Upper lobe of right lung (tissue), 1 donor: ENCODE measurements at places on chromosomes 12 and 14.

DNA sequence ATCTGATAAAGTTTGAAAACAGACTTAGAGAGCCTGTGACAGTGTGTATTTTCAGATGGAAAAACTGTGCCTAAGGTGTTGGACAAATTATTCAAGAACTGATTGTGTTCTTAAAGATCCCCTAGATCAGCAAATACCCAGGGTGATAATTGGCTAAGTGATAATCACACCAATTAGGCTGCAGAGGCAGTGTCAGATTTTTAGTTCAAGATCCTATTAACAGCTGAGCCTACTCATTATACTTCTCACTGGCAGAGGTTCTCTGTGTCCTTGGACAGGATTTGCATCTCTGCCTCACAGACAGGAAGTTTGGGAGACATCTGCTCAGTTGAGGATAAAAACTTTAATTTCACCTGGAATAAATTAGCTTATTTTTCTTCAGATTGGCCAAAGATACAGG, 4.3 kb upstream of the FGD4 start:
- no peak for DNase-seq

DNA sequence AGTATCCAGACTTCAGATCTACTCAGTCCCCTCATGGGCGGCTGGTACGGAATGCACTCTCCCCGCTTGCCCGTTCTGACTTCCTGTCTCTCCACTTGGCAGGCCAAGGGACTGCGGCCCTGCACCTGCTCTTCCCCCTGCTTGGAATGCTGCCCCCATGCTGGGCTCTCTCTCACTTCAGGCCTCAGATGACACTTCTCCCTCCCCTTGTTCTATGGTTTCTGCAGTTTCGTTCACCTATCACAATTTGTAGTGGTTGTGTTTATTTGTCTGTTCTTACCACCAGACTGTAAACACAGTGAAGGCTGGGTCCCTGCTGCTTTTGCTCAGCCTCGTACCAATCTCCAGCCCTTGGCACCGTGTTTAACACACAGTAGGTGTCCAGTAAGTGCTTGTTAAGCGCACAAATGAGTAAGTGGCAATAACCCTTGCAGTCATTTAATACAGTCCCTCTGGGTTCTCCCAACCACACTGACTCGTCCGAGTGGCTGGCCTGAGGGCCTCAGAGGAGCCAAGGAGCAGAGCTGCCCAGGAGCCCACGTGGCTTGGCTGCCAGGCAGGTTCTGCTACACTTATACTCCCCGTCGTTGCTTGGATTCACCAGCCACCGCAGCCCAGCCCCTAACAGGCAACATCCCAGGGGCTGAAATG, 11.8 kb downstream of the SLC6A12 start:
- DNase-seq: peak; percentile 84

DNA sequence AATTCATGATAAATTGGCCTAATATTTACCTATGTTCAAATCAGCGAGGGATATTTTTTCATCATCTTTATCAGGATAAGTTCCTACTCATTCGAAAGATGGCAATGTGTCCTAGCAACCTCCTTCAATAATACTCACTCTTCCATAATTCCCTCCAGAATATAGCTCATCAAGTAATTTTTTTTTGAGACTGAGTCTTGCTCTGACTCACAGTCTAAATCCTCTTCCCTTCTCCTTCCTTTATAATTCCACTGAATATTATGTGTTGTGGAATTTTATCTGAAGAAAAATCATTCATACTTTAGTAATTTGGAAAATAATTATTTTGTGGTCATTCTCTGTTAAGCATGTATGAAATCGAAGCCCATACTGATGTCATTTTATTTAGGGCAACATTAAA, 663.8 kb downstream of the FLRT2 start:
- no peak for DNase-seq

DNA sequence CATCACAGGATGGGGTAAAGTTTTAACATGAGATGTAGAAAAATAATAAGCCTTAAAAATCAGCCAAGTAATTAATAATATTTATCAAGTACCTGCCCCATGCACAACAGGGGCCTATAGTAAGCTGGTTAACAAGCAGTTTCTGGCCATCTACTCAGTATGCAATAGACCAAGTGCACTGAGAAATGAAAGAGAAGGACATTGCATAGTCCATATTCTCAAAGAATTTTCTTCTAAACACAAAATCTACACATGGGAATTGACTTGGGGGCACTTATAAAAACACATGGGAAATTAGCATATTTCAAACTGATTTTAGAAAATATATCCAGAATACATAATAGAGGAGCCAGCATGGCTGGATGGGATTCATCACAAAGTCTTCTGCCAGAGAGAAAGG, 109.5 kb downstream of the DIO2 start:
- DNase-seq: no peak

- DNase-seq: no peak
These were observed 16.8 kb downstream of the ERO1A start for GRCh38 chr14:52678591-52678990.

- DNase-seq: no peak
These were observed 307.3 kb downstream of the CEP128 start for GRCh38 chr14:80634106-80634758.

GRCh38 chr14:80772504-80772903, 169.0 kb downstream of the CEP128 start:
- no peak for DNase-seq

GRCh38 chr14:50047274-50047676, 69.1 kb downstream of the VCPKMT start:
- DNase-seq: no peak

- DNase-seq: no peak
These were observed 118.5 kb upstream of the NPAS3 start for GRCh38 chr14:32820181-32820580.

DNA sequence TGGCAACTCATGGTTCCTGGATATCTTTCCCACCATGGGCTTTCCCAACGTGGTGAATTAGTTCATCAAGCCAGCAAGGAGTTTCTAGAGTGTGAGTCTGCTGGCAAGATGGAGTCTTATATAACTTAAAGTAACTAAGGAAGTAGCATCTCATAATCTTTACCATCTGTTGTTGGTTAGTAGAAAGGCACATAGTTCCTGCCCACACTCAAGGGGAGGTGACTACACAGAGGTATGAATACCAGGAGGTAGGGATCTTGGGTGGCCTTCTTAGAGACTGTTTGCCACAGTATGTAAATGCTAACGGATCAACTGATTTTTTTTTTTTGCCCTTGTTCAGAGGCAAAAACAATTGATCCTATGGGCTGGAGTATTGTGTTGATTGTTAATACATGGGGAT, 446.9 kb downstream of the ATP23 start:
- no peak for DNase-seq

GRCh38 chr12:49109641-49110463, 795 bp downstream of the LMBR1L start:
- DNase-seq: no peak

DNA sequence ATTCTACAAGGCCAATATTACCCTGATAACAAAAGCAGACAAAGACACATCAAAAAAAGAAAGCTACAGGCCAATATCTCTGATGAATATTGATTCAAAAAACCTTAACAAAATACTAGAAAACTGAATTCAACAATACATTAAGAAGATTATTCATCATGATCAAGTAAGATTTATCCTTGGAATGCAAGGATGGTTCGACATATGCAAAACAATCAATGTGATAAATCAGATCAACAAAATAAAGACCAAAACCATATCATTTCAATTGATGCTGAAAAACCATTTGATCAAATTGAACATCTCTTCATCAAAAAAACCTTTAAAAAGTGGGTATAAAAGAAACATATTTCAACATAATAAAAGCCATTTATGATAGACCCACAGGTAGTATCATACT, 117.3 kb downstream of the CPNE8 start:
- no peak for DNase-seq

DNA sequence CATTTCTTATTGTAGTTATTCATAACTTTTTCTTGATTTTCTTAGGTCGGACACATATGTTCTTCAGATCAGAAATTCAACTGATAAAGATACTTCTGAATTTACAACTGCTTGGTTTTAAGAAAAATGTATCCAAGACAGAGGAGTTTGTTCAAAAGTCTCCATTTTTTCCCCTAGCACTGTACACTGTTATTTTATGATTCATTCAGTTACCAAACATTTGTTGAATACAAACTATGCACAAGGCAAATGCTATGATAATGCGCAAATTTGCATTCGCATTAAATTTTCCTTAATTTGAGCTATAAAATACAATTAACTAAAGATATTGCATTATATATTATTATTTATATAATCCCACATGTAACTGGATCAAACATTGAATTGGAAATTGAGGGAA, 10.1 kb upstream of the PLEKHA5 start:
- no peak for DNase-seq

GRCh38 chr12:77402716-77403115, 337.3 kb upstream of the E2F7 start:
- no peak for DNase-seq

GRCh38 chr12:93704122-93704521, 26.9 kb downstream of the CRADD start:
- DNase-seq: no peak

GRCh38 chr12:64780132-64780530, 20.9 kb upstream of the GNS start:
- DNase-seq: no peak

DNA sequence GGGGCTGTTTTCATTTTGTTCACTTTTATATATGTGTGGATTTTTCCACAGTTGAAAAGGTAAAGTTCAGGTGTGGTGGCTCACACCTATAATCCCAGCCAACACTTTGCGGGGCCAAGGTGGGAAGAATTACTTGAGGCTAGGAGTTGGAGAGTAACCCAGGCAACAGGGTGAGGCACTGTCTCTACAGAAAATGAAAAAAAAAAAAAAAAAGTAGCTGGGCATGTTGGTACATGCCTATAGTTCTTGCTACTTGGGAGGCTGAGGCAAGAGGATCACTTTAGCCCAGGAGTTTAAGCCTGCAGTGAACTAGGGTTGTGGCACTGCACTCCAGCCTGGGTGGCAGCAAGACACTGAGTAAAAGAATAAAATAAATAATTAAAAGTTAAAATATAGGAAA, 326.5 kb downstream of the NAV3 start:
- DNase-seq: no peak

GRCh38 chr12:65907513-65907912, 83.2 kb downstream of the HMGA2 start:
- DNase-seq: no peak

DNA sequence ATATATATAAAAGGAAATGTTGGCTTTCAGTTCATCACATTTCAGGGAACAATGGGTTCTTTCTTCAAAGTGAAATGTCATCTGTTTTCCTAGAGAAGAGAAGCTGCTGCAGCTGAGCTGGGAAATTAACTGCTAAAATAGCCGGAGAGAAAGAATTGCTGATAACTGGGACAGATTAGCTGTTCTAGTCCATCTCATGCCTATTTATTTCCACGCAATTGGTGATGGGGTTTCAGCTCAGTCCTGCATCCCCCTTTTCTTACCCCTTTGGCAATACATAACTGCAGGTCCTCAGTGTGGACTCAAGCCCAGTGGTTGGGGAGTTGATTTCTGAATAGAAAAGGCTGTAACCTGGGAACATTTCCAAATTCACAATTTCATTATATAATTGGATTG, 436.9 kb upstream of the TMEM132C start:
- no peak for DNase-seq

- DNase-seq: no peak
These were observed 214.5 kb downstream of the EGLN3 start for GRCh38 chr14:33736299-33736825.

DNA sequence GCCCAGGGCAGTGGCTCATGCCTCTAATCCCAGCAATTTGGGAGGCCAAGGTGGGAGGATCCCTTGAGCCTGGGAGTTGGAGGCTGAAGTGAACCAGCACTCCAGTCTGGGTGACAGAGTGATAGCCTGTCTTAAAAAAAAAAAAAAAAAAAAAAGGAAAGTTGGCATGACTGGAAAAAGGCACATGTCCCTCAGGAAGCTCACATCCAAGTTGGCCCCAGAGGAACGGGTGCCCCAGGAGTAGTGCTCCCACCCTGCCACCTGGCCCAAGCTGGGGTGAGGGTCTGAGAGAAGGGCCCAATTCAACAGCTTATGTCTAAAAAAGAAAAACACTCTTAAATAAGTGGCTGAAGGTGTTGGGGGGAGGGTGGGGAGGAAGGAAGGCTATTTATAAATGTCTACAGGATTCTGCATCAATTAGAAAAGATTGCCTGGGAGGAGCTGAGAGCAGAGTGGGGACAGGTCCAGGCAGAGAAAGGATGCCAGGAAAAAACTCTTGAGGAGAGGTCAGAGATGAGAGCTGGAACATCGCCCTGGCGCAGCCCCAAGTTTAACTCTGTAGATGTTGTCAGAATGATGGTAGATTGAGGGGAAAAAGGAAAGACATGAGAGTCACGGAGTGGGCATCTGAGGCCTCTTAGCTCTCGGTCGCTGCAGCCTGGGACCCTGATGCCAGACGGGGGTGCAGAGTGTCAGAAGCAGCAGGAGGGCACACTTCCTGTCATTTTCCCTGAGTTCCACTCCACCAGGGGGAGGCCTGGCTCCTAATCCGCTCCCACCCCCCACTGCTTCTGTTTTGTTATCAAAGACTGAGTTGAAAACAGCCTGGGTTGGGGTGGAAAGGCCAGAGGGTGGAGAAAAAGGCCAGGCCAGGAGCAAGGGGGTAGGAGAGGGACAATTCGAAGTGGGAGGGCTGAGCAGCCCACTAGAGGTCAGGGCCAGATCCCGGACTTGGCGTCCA, 7.3 kb downstream of the SPRYD3 start:
- DNase-seq: peak; percentile 69

DNA sequence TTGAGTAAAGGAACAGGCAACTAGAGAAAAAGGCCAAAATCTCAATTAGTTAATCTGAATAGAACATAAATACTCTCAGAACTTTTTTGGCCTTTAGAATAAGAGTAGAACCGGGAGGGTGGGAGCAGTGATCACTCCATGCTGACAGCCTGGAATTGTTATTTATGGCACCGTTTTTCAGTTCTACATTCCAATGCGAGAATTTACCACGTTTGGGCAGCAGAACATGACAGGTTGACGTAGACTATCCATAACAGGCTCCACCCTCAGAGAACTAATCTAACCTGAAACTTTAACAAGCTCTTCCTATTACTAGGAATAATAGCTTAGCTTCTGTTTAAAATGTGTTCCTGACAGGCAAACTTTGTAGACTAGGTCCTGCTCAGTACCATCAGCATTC, 379.1 kb downstream of the SEC23A start:
- DNase-seq: no peak

GRCh38 chr14:91143862-91144261, 30.0 kb downstream of the DGLUCY start:
- peak; percentile 71 for DNase-seq

GRCh38 chr12:39764944-39765560, 145.4 kb upstream of the ABCD2 start:
- DNase-seq: no peak

DNA sequence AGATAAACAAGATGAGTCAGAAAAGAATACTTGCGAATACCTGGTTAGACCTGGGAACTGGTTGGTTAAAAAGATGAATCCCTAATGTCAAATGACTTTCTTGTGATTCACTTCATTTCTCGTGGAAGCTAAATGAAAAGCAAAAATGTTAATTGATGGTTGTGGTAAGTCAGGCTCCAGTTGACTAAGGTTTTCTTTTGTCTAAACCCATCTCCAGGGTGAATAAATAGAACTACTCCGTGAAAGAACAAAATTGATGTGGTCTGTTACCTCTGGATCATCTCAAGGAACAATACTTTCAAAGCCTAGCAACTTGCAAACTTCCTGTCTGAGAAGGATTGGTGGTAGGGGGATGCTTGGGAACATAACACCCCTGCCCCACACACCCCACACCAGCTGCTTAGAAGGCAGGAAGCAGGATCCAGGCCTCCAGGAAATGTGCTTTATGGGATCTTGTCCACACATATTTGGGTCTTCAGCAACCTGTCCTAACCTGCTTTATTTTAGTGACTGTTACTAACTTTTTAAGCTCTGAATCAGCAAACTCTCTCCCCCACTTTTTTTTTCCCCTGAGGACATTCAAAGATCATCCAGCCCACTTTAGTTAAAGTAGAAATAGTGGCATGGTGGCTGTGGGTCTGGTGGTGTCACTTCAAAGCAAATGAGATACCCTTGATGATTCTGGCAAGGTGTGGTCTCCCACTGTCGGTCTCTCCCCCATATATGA, 60.4 kb upstream of the PTHLH start:
- no peak for DNase-seq
